ENCODE measurements at places on chromosomes 7 and 10. TPM values are rescaled to one million over a fixed set of nuclear protein-coding genes. Genes with fewer than 3 reads are reported as not detected.

GRCh38 chr7:51314726-51315125 lies 1.9 kb downstream of the COBL start:
- H3K27me3 ChIP-seq: peaks cover 18% of the 10 kb centered on the region
- H3K36me3 ChIP-seq: no peaks in the 10 kb centered on the region
- H3K27ac ChIP-seq: no peak overlapping the region

DNA sequence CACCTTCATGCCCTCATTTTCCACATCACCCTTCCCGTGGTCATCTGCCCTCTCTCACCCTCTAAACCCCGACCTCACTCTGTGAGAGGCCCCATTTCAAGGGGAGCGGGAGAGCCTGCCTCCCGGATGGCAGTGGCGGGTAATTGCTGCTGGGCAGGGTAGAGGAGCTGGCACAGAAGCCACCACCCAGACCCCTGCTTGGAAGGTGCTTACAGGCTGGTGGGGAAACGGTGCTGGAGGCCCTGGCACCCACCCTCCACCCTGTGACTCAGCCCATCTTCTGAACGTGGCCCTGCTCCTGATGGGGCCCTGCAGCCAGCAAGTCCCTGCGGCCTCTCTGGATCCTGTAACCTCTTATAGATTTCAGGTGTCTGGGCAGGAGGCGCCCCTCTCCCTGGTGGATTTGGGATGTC lies 10.6 kb upstream of the PWWP2B start:
- H3K4me1 ChIP-seq: 0 out of 2 replicates have a peak, but pooled peaks cover 2% of the 10 kb centered on the region
- H3K27ac ChIP-seq: no peak overlapping the region
- peaks cover 7% of the 10 kb centered on the region for H3K27me3 ChIP-seq
- DNase-seq: no peak
- no peak overlapping the region for H3K4me3 ChIP-seq

Gene VAX1
- total RNA-seq: not detected

Gene ETV1
- total RNA-seq: 21.1 TPM

Data from IMR-90 (cell line).